Stimulated activated CD8-positive, alpha-beta memory T cell treated with anti-CD3 and anti-CD28 coated beads, Interleukin-2, amount 100 ng/mL, for 48 hours (primary cell): ENCODE measurements at places on chromosomes 1 and 21.

DNA sequence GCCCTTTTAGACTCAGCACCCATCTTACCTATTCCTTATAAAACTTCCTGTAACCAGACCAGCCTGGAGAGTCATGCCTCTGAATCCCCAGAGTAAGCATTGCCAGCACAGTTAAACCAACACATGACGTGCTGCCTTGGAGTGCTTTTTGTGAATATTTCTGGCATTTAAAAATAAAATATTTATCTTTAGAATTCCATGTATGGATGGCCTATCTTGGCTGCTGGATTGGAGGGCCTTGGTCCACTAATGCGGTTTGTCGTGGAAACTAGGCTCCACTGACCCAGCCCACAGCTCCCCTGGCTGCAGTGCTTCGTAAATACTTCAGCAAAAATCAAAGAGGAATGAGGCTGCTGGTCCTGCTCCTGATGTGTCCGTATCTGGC lies 17.5 kb downstream of the MTARC1 start:
- DNase-seq = no peak

DNA sequence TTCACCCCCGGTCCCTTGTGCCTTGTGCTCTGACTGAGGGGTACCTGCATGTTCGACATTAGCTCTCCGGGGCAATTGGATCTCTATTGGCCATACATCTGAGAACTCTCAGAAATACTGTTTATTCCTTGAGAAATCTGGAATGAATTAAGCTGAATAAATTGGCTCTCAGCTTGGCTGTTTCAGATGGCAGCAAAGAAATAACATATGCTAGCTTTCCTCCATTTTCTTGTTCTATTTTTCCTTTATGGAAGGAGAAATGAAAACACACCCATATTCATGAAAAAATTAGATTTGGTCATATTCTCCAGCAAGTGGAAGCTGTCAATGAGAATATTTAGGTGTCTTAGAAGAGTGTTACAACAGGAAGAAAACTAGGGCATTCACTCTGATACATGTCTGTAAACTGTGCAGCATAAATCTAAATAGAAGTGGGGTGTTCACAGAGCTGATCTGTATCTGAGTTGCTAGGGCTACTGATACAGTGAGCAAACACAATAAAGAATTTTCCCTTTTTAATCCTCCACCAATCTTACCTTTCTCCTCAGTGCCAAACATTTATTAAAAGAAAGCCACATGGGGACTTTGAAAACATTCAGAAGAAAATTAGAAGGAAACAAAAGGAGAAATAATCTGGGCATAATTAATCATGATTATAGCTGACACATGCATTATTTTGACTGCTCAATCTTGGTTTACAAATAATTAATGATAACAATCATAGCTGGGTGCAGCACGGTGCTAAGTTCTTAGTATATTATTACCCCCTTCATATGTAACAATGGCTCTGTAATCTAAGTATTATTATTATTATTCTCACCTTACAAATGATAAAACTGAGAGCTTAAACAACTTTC lies 671.9 kb upstream of the USP24 start:
- no peak for DNase-seq

- no peak for DNase-seq
Observed at GRCh38 chr1:219954736-219955421, 26.5 kb upstream of the SLC30A10 start.

- DNase-seq = no peak
Observed at GRCh38 chr21:31693222-31693621, 33.7 kb downstream of the SOD1 start.

GRCh38 chr1:54627196-54627595 lies 3.9 kb upstream of the FAM151A start:
- DNase-seq = no peak

DNA sequence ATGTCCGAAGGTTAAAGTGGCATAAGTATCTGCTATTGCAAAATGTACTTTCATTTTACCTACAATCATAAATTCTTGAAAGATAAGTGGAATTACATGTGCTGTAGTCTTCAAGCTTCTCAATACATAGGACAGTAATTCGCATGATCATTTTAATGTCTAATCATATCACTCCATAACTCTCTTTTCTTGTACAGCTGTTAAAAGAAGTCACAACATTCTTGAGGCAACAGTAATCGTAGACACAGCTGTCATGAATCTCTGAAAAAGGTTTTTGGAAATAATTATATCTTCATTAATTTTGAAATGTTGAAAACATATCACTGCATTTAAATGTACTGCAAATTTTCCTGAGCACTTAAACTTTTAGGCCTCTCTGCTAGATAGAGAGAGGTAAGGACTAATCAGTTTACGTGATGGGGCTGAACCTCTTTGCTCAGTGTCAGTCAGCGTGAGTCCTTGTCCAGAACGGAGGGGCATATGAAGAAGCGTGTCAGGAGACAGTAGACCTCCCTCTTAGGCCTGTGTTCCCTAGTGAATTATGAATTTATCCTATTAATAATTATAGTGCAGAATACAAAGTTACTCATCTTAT lies 133.4 kb downstream of the NEK7 start:
- no peak for DNase-seq

DNA sequence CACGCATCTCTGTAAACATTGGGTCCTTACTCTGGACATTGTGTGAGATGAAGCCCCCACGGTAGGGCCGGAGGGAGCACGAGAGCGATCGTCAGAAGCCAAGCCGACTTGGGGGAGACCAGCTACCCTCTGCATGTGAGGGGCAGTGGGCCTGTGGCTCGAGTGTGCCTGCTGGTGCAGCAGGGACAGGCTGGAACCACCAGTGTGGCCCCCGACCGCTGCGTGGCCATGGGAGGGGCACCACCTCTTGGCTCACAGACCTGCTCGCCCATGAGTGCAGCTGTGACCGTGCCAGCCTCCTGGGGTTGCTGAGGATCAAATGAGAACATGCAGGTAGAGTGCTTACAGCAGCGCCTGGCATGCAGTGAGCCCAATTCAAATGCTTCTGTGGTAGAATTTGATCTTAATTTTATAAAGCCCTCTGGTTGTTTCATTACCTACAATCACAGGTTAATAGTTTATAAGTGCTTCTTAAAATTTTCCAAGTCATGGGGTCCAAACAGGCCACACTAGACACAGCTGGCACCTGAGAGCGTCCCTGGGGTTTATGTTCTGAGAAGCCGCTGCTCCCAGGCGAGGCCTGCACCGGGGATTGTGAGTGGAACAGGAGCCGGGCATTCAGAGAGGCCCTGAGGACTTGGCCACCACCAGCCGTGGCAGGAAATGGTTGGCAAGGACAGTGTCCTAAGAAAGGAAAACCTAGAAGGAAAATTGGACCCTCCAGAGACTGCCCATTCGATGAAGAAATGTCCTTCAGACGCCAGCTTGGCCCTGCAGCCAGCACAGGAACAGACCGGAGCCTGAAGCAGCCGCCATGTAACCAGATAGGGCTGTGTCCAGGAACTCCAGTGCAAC lies 22.6 kb upstream of the ADARB1 start:
- DNase-seq = no peak

GRCh38 chr1:188986745-188987417 lies 1490.8 kb downstream of the BRINP3 start:
- no peak for DNase-seq

GRCh38 chr1:242187816-242188215 lies 188.9 kb upstream of the MAP1LC3C start:
- no peak for DNase-seq

DNA sequence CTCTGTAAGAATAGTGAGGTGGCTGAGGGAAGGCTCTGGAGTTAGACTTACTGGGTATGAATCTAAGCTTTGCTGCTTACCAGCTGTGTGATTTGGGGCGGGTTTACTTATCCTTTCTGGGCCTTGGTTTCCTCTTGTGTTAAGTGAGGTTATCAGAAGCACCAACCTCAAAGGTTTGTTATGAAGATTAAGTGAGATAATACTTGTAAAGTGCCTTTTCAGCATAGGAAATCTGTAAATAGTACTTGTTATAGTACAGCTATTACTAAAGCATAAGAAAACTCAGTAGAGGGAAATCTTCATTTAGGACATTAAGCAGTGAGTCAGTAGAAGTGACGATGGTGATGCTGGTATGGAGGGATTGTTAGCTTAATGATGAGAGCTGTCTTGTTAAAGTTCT lies 12.1 kb downstream of the HHAT start:
- DNase-seq = no peak

- DNase-seq = no peak
Observed at GRCh38 chr1:172670316-172670715, 11.4 kb downstream of the FASLG start.

GRCh38 chr1:185341196-185341781 lies 24.2 kb upstream of the IVNS1ABP start:
- DNase-seq = no peak

DNA sequence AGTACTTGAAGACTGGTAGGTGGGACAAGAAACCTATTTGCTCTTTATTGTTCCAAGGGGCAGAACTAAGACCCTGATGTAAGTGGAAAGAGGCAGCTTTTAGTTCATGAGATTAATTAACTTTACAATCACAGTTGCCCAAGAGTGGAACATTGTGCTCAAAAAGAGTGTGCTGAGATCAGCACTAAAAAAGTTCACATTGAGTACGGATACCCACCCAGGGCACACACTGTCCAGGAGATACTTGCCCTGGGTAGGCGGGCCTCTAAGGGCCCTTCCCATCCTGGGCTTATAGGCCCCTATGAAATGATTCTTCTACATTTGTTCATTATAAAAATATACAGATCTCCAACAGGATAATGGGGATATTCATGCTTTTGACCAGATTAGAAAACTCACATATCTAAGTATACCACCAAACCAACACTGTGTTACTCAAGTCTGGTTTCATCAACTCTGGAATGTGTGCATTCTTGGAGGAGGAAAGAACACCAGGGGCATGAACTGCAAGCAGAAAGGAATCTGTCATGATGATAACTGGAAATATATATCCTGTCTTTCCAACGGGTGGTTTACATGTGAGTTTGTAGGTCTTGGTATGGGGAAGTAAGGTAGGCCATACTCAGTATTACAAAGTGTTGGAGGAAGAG lies 626.2 kb downstream of the SMYD3 start:
- no peak for DNase-seq

- DNase-seq = no peak
Observed at GRCh38 chr21:31195334-31196015, 148.6 kb downstream of the TIAM1 start.

DNA sequence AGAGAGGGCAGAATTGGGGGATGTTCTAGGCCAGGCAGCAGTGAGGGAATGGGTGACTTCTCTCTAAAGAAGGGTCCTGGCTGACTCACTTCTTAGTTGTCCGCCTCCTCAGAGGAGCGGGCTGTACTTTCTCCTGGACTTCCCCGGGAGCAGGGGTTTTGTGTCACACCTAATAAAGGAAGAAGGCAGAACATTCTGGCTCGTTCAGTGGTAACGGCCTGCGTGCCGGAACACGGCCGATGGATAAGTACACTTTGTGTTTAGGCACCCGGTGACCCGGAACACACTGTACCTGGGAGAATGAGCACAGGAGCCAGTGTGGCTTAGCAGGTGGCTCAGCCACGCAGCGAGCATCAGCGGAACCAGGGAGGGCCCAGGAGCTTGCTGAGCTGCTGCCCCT lies 84.7 kb downstream of the FBXO2 start:
- no peak for DNase-seq

DNA sequence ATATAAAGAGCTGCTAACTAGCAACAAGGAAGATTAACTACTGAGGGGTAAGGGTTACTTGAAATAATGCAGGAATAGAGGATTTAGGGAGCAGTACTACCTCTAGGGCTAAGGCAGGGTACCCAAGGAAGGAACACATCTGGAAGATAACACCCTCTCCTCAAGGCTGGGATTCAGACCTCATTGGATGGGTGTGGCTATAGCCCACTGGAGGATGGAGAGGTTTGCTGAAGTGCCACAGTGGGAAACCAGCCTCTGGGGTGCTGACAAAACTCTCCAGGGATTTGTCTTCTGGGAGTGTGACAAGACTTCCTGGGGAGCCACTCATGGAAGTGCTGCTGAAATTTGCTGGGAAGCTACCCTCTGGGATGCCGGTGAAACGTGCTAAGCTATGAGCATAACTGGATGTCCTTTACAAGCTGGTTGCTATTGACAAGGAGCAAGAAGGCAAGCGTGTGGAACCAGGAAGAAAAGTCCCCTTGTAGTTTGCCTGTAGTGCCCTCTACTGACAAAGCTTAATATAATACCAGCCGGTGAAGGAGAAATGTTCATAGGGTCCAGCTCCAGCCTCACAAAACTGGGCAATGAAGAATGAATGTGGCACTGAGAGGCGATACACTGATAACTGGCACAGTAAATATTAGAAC lies 122.8 kb upstream of the USP24 start:
- DNase-seq = no peak

DNA sequence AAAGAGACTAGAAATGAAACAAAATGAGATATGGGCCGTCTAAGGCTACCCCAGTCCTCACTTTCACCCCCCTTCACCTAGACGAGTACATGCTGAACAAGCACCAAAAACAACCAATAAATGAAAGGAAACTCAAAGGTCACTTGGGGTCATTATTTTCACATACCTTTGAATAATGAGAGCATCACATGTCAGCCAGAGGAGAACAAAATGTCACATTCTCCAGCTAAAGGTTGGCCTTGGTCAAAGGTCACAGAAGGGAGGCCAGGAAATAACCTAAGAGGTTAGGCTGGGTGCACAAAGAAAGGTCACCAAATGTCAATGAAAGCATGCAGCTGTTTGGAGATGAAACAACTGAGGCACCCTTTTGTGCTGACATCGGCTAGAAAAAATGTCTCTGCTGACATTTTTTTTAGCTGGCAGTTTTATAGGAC lies 288.7 kb upstream of the USP25 start:
- DNase-seq = no peak

- DNase-seq = no peak
Observed at GRCh38 chr1:16971341-16972188, 8.9 kb downstream of the MFAP2 start.

DNA sequence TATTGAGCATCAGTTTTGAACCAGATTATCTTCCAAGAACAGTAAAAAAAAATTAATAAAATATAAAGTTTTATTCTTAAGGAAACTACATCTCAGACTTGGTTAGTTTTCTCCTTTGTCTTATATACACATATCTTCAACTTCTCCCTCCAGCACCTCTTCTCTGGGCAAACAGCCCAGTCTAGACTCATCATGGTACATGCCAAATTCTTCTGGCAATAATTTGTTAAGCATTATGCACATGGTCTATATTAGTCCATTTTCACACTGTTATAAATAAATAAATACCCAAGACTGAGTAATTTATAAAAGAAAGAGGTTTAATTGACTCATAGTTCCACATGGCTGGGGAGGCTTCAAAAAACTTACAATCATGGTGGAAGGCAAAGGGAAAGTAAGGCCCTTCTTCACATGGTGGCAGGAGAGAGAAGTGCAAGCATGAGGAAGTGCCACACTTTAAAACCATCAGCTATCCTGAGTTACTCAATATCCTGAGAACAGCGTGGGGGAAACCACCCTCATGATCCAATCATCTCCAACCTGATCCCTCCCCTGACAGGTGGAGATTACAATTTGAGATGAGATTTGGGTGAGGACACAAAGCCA lies 108.7 kb upstream of the RNPC3 start:
- DNase-seq = no peak
